ENCODE measurements at places on chromosomes 5 and 9.

- DNase-seq: no peak
Measured at GRCh38 chr5:35342664-35343063, 112.4 kb upstream of the PRLR start.

DNA sequence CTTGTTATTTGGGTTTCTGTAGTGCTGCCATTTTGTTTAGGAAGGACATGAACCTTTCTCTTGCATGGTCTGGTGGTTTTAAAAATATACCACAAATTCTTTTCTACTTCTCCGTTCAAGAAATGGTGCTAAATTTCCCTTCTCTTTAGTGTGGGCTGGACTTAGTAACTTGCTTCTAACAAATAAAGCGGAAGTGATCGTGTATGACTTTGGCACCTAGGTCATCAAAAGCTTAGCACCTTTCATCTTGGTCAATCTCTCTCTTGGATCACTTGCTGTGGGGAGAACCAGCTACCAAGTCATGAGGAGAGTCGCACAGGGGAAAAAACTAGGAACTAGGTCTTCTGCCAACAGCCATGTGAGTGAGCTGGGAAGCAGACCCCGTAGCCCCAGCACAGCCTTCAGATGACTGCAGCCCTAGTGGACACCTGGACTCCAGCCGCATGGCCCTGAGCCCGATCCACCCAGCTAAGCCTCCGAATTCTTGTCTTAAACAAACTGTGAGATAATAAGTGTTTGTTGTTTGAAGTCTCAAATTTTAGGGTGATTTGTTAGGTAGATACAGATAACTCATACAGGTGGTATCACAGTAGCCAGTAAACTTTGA lies 87.7 kb upstream of the CKMT2 start:
- no peak for DNase-seq

- DNase-seq: no peak
Measured at GRCh38 chr5:8461543-8461942, 592.6 kb downstream of the MTRR start.

DNA sequence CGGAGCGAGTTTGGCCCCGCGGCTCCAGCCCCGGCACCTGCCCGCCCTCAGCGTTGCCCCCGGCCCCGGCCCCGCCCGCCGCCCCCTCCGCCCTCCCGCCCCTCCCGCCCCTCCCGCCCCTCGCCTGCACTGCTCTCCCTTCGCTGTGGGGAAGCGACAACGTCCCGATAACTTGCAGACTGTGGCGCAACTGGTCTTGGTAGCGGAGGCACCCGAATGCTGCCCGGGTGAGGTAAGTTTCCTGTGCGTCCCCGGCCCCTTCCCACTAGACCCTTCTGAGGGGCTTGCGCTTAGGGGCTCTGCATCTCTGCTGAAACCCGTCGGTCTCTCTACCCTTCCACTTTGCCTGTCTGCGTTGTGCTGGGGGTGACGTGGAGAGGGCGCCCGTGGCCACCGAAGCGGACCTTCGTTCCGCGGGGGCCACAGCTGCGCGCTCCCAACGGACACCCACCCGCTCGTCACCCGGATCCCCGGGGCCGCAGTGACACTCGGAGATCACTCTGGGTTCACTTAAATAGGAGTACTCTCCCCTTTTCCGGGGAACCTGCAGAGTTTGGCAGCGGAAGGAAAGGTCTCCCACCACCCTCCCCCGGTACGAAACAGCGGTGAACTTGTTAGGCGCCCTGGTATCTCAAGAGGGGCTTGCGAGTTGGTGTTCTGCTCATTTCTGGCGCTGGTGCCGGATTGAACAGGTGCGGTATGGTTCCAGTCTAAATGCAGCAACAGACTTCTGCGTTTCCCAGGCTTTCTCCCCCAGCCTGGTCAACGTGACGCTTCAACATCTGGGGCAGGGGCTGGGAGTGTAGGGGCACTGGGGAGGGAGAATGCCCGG lies 707 bp downstream of the PIP5K1B start:
- DNase-seq: peak; percentile 40

DNA sequence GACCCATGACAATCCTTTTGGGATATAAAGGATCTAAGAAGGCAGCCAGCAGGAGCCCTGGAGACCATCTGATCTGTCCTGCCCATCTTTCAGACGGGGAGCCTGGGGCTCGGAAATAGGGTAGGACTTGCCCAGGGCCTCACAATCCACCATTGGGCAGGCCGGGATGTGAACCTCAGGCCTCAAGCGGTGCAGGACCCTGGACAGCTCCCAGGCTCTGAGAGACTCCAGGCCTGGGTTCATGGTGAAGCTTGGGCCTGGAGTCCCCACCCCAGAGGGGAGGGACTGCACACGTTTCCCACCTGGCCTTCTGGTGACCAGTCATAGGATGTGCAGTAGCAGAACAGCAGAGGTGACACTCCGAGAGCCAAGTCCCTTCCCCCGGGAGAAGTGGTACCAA lies 36.6 kb upstream of the RAPGEF1 start:
- DNase-seq: peak; percentile 44

DNA sequence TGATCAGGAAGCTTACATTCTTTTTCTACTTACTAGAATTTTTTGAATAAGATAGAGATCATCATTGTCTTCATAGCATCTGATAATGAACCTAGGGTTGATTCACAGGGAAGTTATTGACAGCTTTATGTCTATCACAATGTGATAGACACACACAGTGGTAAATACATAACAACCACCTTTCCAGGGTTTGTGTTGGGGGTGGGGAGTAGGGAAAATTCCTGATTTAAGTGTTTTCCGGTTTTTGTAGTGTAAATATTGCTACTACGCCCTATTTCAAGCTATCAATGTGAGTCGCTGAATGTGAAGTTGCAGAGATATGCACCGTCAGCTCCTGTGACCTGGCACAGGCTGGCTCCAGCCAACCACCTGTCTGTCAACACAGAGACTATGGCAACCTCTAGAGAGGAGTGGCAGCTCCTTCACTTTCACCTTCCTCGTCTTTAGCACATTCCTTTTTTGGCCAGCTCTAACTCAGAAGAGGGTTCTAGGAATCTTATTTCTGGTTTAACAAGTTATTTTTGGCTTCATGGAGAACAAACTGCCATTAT lies 224.9 kb downstream of the MAT2B start:
- DNase-seq: no peak

DNA sequence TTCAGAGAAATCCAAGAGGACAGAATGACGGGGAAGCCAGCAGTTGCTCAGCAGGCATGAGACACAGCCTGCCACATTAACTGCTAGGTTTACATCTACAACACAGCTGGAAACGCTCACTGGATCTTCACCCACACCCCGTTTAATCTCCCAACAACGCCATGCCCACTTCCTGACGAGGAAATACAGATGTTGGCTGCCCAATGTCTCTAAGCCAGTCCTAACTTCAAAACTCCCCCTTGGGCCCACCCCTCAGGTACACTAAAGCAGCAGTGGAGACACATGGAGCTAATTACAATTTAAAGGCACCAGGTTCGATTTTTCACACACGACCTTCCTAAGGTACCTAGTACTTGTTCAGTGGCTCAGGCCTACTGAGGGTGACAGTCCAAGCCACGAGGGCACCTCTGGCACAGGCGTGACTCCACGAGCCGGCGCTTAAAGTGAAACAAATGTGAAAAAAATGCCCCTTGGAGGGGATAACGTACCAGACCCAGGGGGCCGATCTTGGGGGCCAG lies 904 bp downstream of the RPL12 start:
- DNase-seq: peak; percentile 42

- DNase-seq: no peak
Measured at GRCh38 chr5:146016764-146017484, 80.5 kb downstream of the SH3RF2 start.

DNA sequence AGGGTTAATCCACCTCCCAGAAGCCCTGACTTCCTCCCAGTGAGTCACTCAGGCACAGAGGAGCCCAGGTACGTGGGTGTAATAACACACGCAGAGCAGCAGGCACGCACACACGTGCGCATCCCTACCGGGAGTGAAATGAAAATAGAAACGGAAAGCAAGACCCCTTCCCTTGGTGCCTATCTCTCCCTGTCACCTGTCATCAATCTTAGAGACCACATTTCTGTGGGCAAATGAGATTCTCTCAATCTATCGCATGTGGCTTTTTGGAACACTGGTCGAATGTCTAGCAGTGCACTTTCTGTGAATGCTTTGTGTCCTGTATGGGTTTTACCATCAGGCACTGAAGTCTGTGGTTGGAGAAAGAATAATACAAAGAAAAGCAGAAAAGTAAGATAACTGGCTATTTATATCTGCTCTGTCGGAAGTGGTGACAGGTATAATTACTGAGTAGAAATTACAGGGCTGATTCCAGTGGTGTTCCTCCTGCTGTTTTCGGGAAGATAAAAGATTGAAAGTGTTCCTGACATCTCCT lies 137.7 kb upstream of the GRIA1 start:
- DNase-seq: no peak

DNA sequence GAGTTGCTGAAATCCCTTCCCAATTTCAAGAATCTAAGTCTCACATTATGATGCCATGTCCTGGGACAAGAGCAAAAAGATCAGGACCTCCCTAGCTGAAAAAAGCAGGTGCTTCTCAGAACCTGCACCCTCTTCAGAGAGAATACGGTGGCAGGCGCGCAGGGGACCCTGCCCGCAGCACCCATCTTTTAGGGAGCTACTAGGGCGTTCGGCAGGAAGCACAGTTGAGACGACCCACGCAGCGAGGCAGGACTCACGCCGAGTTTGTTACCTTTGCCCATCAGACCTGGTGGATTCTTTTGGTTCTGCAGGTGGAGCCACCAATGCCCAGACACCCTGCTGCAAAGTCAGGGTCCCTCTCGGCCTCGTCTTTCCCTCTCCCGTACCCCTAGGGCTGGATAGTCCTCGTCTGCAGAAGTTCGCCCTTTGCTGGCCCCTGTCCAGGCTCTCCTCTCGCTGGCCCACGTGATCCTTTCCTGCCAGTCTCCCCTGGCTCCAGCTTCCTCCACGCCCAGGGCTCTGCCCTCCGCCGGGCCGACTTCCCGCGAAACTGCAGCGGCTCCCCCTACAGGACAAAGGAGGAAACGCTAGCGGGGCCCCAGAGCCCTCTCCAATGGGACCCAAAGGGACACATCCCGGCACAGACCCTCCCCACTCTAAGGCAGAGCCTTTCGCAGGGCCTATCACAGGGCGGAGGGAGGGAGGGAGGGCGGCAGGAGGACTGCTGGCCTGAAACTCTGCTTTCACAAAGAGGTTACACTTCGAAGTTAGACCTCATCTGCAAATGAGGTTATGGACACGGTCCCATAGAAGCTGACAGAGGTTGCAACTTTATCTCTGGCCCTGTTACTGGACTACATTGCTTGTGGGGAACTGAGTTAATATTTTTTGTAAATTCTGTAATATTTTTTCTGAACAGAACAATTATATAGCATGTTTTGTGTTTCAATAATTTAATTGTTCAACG lies 28.8 kb downstream of the TMEM174 start:
- DNase-seq: peak; percentile 69

DNA sequence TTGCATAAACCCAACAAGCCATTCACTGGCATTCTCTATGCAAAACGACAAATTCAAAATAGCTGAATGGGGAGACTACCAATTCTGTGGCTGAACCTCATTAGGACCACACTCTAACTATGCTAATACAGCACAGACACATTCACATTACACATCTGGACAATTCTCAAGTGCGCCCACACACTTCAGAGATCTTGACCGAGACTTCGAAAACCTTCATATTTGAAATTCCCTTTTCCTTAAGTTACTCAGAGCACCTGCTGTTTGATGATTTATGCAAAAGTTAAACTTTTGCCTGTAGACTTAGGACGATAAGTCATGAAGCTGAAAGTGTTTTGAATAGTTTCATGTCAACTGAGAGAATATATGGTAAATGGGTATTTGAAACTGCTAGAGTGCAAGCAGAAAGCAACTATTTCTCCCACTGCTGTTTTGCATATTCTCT lies 111.9 kb downstream of the FBN2 start:
- DNase-seq: no peak

GRCh38 chr9:134489621-134490408 lies 151.8 kb upstream of the COL5A1 start:
- no peak for DNase-seq

DNA sequence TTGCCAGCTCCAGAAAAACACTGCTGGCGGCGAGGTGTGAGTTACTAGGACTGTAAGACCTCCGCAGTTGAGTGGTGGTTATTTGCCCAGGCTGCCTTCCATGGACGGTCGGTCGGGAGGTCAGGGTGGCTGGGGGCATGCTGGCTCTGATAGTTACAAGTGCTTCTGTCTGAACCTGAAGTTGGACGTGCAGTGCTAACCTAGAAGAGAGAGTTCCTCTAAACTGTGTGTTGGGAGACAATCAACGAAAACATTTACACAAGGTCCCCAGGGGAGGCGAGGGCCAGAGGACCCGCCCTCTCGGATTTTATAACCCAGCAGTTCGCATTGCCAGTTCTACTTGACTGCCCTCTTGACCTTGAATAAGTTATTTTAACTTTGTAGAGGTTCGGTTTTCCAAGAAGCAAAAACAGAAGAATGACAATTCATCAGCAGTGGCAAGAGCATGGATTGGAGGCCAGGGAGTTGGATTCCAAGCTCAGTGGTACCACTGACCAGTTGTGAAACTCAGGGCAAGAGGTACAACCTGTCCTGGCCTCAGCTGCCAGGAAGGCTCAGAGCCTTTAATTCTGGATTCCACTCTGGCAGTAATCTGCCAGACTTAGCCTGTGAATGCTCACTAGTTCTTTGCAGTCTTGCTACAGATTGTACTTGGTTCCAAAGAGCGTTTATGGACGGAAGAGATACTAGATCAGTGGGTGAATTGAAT lies 28.7 kb upstream of the PDE8B start:
- DNase-seq: no peak

- DNase-seq: no peak
Measured at GRCh38 chr9:126777733-126778132, 27.1 kb upstream of the ZBTB43 start.

- no peak for DNase-seq
Measured at GRCh38 chr5:174827558-174827957, 103.2 kb downstream of the MSX2 start.

DNA sequence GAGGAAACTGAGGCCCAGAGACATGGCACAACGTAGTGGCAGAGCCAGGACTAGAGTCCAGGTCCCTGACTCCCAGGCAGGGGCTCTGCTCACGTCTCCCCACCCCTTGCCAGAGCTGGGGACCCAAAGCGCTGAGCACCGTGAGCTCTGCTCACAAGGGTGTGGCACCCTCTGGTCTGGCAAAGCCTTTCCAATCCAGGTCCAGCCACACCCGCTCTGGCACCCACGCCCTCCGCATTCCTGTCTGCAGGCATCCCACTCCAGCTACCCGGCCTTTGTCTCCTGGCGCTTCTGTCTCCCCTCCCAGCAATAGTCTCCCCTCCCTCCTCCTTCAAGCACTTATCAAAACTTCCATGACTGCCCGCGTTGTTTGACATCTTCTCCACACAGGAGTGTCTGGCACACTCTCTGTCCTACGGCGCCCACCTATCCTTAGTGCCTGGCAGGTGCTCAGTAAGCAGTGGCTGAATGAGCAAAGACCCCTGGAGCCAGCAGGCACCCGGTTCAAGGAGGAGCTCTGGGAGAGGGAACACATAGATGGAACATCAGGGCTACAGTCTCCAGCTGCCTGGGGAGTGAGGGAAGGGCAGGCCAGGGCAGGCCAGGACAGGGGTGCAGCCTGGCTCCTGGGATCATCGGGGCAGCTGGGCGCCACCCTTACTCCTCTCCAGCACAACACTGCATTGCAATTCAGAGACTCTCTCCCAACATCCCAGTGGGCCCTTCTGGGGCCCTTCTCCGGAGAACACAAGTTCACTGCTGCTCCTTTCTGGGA lies 12.0 kb downstream of the HIGD2A start:
- DNase-seq: no peak

- DNase-seq: peak; percentile 51
Measured at GRCh38 chr5:36724467-36725332, 118.3 kb downstream of the SLC1A3 start.

GRCh38 chr5:172223901-172224873 lies 30.2 kb downstream of the EFCAB9 start:
- no peak for DNase-seq

GRCh38 chr9:115398313-115398650 lies 280.3 kb upstream of the TNC start:
- DNase-seq: no peak
